ENCODE measurements at places on chromosomes 7 and 10.

- no peaks in the 10 kb centered on the region for H3K36me3 ChIP-seq
- peak; percentile 3 for DNase-seq
- no peak overlapping the region for H3K4me3 ChIP-seq
- no peak overlapping the region for H3K27ac ChIP-seq
These were observed 48.6 kb upstream of the SLIT1 start for GRCh38 chr10:97234400-97234799.

GRCh38 chr7:22718200-22718711 is 8.7 kb upstream of the IL6 start:
- no peak overlapping the region for H3K27ac ChIP-seq
- no peak overlapping the region for H3K4me3 ChIP-seq
- no peaks in the 10 kb centered on the region for H3K27me3 ChIP-seq
- H3K4me1 ChIP-seq: no peaks in the 10 kb centered on the region
- H3K36me3 ChIP-seq: no peaks in the 10 kb centered on the region
- DNase-seq: no peak

- H3K27me3 ChIP-seq: no peaks in the 10 kb centered on the region
- H3K36me3 ChIP-seq: no peaks in the 10 kb centered on the region
- no peaks in the 10 kb centered on the region for H3K4me1 ChIP-seq
- no peak overlapping the region for H3K4me3 ChIP-seq
- no peak overlapping the region for H3K27ac ChIP-seq
- DNase-seq: no peak
These were observed 76.2 kb downstream of the RNF133 start for GRCh38 chr7:122622682-122623081.

DNA sequence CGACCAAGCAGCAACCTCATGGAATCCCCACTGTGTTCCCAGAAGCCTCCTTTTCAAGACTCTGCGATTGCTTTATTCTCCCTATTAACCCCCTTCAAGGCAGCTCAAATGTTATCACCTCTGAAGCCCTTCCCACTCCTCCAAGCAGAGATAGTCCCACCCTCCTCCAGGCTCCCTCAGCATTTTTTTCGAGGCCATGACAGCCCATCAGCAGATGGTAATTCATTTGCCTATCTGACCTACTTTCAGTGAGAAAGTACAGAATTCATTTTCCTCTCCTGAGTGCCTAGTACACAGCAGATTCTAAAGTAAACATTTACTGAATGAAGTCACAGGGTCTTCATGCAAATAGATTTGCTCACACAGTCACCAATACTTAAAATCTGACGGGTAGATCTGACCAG is 47.8 kb downstream of the HERPUD2 start:
- no peak overlapping the region for H3K27ac ChIP-seq
- H3K36me3 ChIP-seq: no peaks in the 10 kb centered on the region
- DNase-seq: no peak
- H3K4me1 ChIP-seq: peaks cover 70% of the 10 kb centered on the region

DNA sequence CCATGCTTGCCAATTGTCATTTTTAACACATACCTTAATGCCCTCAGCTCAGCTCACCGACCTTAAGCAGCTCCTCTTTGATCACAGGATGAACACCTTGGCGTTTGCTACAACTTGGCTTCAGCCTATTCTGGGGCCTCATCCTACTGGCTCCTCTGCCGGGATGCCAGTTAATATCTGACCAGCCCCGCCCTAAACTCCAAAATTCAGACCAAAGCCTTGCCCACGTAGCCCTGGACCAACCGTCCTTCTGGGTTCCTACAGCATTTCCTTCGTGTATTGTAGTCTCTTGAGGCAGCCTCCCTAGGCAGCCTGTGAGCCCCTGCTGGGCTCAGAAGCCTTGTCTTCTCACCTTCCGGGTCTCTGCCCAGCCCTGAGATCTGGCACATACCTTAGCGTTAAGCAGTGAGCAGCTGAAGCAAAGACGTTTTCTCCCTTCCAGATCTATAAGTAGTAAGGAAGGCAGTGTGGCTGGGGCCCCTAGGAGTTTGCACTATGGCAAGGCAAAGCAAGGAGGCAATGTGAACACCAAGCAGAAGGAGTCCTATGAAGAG is 836 bp downstream of the ENO4 start:
- H3K4me1 ChIP-seq: peaks cover 9% of the 10 kb centered on the region
- peak overlapping the region; percentile 43 for H3K4me3 ChIP-seq
- no peak overlapping the region for H3K27ac ChIP-seq

- no peak for DNase-seq
- no peaks in the 10 kb centered on the region for H3K27me3 ChIP-seq
- no peaks in the 10 kb centered on the region for H3K4me1 ChIP-seq
- no peak overlapping the region for H3K27ac ChIP-seq
- no peak overlapping the region for H3K4me3 ChIP-seq
- H3K36me3 ChIP-seq: no peaks in the 10 kb centered on the region
These were observed 150.8 kb downstream of the NSUN6 start for GRCh38 chr10:18500576-18500975.

GRCh38 chr10:109964318-109964717 is 41.0 kb upstream of the XPNPEP1 start:
- no peak overlapping the region for H3K27ac ChIP-seq
- no peaks in the 10 kb centered on the region for H3K4me1 ChIP-seq
- no peaks in the 10 kb centered on the region for H3K27me3 ChIP-seq
- no peaks in the 10 kb centered on the region for H3K36me3 ChIP-seq

Measured in CD4-positive, alpha-beta memory T cell (primary cell).